ENCODE measurements at places on chromosomes 6 and 20.

GRCh38 chr20:53099856-53100255 lies 127.7 kb downstream of the TSHZ2 start:
- DNase-seq, result no peak

GRCh38 chr6:157548635-157549467 lies 167.9 kb downstream of the ZDHHC14 start:
- DNase-seq, result no peak

DNA sequence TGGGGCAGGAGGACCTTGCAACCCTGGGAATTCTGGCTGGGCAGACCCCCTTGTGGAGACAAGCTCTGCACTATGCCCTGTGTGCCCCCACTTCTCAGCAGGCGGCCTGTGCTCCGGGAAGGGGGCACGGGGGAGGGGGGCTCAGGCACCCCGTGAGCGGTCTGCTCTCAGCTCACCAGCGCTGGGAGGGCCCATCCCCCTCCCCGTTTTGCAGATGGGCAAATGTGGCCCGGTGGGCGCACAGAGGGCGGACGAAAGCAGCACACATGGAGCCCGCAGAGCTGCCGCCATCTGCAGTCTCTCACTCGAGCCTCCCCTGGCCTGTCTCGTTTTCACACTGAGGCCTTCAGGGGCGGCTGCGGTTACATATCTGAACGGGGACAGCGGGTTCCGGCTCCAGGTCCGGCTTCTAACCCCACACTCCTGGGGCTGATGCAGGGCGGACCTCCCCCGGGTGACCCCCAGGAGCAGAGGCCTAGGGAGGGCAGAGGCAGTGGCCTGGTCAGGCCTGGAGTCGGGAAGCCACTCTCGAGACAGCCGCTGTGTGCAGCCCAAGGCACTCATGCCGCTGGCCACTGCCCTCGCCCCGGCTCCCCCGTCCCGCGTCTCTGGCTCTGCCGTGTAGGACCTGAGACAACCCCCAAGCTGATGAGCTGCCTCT lies 13.9 kb downstream of the CHRNA4 start:
- DNase-seq, result no peak

- DNase-seq, result peak; percentile 69
These were observed 45.3 kb downstream of the B4GALT5 start for GRCh38 chr20:49668181-49668877.

DNA sequence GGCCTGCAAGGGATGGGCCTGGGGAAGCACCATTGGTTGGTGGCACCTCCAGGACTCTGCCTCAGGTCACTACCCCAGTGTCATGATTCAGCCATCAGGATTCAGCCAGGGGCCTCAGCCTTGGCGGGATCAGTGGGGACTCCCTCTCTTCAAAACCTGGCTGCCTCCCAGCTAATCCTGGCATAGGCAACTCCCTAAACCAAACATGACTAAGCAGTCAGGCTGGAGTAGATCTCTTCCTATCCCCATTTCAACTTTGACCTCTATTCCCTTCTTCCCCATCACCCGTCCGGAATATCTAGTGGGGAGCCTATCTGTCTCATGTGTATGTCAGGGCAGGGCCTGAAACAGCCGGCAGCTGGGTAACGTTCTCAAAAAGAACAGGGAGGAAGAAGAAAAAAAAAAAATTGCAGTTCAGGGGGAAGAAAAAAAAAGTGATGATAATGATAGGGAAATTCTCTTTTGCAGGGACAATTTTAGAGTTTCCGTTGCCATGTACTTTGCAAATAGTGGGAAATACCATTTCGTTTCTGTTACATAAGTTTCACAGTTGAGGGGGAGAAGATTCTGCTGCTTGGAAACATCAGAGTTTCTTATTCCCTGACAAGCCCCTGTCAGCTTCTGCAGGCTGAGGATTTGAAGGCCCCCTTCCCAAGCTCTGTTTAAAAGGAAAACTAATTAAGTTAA lies 4.1 kb upstream of the PREX1 start:
- no peak for DNase-seq

DNA sequence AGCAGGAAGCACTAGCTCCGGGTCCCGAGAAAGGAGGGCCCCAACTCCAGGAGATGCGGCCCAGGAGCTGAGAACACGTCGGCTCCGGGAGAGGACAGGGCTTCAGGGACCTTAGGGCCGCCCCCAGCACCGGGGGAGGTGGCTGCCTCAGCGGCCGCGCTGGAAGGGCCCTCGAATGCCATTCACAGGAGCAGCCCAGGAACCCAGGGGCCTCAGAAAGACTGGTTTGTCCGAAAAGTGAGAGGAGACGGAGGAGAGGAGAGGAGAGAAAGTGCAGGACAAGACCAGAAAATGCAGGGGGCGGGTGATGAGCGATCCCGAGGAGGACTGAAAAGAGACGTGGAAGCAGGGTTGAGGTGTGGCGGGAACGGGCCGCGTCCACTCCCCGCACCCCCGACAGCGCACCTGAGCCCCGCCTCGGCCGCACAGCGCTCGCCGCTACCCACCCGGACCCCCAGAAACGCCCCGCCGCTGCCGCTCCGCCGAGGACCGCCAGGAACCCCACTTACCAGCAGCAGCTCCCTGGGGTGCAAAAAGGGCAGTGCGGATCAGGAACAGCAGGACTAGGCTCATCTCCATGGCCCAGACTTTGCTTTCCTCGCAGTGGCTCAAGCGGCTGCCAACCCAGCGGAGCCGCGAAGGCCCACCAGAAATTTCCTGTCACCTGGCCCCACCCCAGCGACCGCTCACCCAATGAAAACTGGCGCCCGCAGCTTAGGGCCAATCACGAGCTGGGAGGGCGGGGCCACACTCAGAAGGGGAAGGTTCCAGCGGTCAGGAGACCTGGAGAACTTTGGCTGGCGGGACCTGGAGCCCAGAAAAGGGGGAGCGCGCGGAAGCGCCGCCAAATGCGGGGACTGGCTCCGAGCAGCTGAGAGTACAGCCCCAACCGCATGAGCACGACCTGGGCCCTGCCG lies 25.4 kb downstream of the HLA-F start:
- DNase-seq, result peak; percentile 88

DNA sequence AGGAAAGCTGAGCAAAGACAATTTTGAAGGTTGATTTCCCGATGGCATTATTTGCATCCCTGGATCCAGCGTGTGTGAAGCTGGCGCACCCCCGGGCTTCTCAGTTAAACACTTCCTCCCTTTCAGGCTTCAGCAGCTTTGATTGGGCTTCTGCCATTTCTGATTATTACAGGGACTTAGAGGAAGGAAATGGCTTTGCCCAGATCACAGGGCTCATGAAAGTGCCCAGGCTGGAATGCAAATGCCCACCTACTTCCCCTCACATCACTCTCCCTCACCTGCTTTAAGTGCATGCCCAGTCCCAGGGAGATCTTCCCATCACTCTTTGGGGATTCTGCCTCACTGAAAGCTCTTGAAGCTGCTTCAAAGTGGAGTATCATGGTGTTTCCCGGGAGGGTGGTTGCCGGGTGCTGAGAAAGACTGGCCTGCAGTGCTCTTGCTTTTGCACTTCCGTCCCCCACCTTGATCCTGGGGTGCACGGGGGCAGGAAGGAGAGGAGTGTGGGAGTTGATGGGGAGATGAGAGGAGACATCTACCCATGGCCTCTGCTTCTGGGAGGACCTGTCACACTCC lies 28.3 kb downstream of the PHACTR3 start:
- DNase-seq, result no peak

DNA sequence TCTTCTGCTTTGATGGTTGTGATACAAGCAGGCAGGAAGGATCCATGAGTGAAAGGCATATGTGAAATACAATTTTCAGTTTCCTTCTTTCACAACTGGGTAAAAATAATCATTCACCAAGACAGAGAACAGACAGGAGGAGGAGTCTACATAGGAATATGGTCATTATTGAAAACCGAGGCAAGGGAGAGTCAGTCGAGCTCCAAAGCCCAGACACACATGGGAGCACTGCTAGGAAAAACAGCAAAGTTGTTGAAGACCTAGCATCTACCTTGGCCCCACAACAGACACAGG lies 260.6 kb downstream of the ERMARD start:
- DNase-seq, result no peak

- DNase-seq, result no peak
These were observed 16.1 kb upstream of the CDH22 start for GRCh38 chr20:46324379-46324778.

GRCh38 chr20:9220874-9221547 lies 152.1 kb downstream of the PLCB4 start:
- DNase-seq, result no peak

GRCh38 chr6:116847227-116847626 lies 18.3 kb upstream of the GPRC6A start:
- DNase-seq, result no peak

DNA sequence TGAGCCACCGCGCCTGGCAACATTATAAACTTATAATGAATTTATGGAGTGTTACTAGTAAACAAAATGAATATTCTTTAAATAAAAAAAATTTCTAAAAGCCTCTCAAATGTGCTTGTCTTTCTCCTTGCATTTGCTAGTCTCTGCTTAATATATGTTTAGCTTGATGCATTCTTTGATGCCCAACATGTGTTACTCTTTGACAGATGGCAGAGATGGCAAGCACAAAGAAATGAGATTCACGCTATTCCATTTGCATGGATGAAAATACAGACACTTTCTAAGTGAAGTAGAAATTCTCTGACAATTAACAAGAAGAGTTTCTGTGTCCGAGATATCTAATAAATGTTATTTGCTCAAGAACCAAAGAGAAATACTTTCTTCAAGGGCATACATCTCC lies 30.1 kb downstream of the DCDC2 start:
- DNase-seq, result no peak

GRCh38 chr6:129516787-129517186 lies 193.2 kb downstream of the ARHGAP18 start:
- DNase-seq, result no peak

- DNase-seq, result no peak
These were observed 47.3 kb downstream of the L3MBTL3 start for GRCh38 chr6:130065609-130066156.

DNA sequence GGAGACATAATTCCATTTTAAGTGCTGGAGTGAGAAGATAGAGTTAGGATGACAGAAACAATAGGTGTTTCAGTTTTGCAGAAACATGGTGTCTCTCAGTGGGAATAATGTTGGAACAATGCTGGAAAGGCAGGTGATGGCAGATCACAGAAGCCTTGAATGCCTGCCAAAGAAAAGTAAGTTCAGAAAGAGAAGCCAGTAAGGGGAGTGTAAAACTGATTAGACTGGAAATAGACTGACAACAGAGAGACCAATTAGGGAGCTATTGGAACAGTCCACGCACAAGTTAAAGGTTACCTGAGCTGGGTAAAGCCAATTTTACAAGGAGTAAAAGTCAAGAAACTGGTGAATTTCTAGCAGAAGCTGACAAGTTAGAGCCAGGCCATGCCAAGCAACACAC lies 142.9 kb downstream of the TFAP2A start:
- DNase-seq, result no peak

DNA sequence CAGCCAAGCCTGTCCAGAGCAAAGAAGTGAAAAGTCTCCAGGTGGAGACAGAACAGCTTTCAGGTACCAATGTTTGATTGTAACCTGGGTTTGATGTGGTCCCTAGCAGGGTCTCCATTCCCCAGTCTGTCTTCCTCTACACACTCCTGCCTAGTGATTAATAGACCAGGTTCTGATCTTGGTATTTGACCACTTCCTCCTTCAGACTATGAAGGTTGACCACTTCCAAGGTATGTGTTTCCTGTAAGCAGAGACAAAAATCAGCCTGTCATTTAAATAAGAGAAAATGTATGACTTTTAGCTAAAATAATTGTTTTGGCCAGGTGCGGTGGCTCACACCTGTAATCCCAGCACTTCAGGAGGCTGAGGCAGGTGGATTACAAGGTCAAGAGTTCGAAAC lies 41.8 kb upstream of the TOP1 start:
- no peak for DNase-seq
